ENCODE measurements at places on chromosomes 3 and 15. TPM values are rescaled to one million over a fixed set of nuclear protein-coding genes. Genes with fewer than 3 reads are reported as not detected.

DNA sequence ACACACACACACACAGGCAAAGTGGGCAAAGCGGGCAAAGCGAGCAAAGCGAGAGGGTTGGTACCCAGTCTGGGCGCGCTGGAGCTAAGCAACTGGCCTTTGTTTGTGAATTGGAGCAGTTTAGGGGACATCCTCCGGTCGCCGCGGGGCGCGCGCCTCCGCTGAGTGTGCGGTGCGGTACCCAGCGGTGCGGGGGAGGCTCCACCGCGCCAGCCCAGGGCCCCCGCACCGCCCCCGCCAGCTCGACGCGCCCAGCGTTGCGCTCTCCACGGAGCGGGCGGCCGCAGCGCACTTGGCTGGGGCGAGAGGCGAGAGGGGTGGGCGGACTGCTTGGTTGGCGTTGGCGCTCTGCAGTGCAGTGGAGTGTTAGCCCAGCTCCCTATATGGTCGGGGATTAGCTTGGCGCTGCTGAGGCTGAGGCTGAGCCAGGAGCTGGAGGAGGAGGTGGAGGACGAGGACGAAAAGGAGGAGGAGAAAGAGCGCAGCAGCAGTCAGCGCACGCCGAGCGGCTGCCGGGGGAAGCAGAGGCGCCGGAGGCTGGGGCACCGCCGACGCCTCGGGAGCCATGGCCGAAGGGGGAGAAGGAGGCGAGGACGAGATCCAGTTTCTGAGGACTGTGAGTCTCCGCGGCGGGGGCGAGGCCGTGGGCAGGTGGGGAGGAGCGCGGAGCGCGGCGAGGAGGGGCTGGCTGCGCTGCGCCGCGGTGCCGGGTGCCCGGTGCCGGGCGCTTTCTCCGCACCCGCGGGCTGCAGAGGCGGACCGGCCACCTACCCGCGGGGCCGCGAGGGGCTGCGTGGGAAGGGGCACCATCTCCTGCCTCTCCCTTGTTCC, at the start of gene RYR3:
Gene RYR3, plus strand, starts transcription at position 487 of the 831 bp plus-strand sequence. Its CDS starts 79 bp downstream, at position 566.
- peak; percentile 43 for DNase-seq

GRCh38 chr15:33559207-33559890, 248.6 kb downstream of the RYR3 start:
- DNase-seq: no peak

DNA sequence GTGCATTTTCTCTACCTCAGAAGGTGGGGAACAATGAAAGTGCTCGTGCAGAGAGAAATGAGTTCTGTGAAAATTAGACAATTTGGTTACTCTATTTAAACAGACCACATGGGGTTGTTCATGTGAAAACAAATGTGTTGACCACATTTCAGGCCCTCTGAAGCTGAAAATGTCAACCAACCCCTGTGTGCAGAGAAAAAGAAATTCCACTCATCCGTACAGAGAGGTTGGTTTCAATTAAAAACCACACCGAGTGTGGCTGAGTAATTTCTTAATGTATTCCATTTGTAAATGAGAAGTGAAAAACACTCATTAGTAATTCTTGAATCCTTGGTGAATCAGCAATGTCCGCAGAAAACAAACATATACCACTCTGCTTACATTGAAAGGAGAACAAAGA, 46.9 kb upstream of the SLC7A14 start:
- no peak for DNase-seq

DNA sequence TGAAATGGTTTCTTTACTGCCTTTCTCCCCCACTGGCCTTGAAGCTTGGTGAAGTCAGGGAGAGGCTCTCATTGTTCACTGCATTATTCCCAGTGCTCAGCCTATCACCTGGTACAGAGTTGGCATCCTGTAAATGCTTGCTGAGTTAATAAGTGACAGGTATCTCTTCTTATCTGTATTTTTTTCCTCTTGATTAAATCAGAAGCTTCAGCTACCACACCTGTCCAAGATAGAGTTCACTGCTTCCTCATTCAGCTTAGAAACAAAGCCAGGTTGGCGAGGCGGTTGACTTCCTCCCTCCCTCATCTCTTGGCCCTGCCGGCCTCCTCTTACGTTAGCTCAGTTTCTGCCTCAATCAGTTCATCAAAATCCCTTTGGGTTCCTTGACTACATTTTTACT, 142.8 kb downstream of the LIPC start:
- no peak for DNase-seq

GRCh38 chr3:40042752-40043443, 233.5 kb downstream of the MYRIP start:
- DNase-seq: no peak

DNA sequence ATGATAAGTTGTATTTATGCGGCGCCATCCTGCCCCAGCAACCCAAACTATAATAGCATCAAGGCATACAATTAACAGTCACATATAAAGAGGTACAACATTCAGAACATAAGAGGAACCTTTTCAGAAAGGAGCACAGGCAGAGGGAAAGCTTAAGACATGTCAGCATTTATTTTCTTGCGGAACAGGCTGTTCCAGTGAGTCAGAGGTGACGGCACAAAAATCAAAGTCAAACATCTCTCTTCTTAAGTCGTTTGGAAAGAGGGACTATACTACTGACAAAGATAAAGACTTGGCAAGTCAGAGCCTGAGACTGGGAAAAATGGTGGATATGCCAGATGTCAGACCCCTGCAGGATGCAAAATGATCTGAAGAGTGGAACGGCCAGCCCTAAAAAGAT, 128.4 kb downstream of the CTNNB1 start:
- no peak for DNase-seq

- no peak for DNase-seq
Observed at GRCh38 chr3:53240989-53241972, 14.5 kb downstream of the TKT start.

GRCh38 chr3:124951511-124952281, 17.1 kb upstream of the MUC13 start:
- DNase-seq: no peak

DNA sequence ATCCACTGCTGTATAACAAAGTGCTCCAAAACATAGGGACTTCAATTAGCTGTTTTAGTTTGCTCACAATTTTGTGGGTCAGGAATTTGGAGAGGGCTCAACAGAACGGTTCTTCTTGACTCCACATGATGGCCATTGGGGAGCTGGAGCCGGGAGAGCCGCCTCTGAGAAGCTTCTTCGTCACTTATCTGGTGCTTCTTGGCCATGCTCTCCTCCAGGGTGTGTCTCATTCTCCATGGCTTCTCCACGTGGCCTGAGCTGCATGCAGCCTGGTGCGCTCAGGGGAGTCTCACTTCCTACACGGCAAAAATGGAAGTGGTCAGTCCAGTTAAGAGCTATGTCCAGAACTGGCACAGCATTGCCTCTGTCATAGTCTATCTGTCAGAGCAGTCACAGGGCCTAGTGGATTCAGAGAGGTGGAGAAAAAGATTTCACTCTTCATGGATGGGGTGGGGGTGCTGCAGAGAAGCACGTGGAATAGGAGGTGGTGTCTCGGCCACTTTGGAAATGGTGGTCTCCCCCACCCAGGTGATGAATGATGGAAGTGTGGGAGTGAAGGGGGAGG, 26.3 kb upstream of the PRR23E start:
- DNase-seq: no peak

DNA sequence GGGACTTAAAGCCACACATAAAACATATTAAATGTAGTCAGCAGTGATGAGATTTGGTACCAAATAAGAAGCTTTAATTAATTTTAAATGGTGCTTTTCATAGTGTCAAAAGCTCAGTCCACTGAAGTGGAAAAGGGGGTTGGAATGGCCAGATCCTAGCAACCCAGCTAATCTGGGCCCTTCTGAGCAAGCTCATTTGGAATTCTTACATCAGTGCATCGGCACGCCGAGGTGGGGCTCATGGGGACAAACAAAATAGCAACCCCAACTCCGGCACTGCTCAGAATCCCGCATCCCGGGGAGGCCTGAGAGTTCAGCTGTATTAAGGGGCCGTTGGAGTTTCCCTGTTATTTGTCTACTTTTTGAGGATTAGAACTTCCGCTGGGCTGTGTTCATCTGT, 526.4 kb downstream of the SOX2 start:
- DNase-seq: no peak

- no peak for DNase-seq
Observed at GRCh38 chr3:169327546-169328356, 335.8 kb downstream of the MECOM start.

GRCh38 chr3:141429371-141430035, 57.3 kb upstream of the RASA2 start:
- DNase-seq: no peak

DNA sequence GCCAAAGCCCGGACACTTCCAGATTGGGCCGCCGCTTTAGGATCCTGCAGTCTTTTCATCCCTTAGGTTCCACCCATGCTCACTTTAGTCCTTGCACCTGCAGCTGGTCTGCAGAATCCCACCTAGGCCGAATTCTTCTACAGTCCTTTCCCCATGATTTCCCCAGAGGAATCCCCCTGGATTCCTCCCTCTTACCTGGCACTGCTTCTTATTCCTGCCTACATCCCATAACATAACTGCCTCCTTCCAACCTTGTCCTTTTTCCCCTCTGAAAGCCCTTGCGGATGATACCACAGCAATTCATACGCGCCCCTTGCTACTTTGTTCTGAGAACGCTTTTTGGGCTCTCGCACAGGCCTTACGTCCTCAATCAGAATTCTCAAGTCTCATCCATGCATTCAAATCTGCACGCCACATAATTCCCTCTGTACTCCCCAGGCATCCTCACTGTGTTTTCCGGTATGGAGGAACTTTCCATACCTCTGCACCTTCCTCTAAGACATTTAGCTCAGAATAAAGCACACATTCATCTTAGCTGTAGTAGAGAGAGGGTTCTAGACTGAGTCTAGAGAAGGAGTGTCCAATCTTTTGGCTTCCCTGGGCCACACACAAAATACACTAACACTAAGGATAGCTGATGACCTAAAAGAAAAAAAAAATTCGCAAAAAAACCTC, 619 bp downstream of the EIF2AK4 start:
- DNase-seq: peak; percentile 31

GRCh38 chr3:11435440-11436165, 163.4 kb downstream of the ATG7 start:
- DNase-seq: no peak

DNA sequence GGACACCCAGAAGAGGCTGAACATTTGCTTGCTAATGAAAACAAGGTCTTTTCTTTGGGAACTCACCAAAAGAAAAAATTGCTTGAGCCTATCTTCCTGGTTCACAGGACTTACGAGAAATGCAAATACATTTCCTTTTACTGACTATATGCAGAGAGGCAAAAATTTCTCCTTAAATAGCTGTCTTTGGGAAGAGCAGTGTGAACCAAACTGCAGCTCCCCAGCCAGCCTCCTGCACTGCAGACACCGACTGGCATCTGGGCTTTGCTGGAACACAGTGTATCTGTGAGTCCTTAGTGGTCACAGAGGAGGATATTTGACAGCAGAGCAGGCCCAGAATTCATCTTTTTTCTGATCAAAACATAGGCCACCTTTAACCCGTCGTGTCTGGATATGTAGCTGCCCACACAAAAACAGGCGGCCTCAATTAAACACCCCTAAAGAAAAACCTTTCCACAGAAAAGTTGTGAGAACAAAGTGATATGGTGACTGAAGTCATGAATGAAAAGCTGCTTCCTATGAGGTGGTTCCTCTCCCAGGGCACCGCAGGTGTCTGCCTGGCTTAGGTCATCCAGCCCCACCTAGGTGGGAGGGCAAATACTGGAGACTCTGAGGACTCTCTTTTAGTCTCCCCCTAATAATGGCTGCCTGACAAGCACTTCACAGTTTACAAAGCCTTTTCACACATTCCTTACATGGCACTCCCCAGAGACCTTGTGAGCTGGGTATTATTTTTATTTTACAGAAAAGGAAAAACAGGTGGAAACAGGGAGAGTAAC, 46.1 kb upstream of the TMEM158 start:
- DNase-seq: no peak

GRCh38 chr3:106337116-106337515, 468.3 kb upstream of the CBLB start:
- no peak for DNase-seq

GRCh38 chr3:192843723-192844485, 73.8 kb downstream of the MB21D2 start:
- DNase-seq: no peak

DNA sequence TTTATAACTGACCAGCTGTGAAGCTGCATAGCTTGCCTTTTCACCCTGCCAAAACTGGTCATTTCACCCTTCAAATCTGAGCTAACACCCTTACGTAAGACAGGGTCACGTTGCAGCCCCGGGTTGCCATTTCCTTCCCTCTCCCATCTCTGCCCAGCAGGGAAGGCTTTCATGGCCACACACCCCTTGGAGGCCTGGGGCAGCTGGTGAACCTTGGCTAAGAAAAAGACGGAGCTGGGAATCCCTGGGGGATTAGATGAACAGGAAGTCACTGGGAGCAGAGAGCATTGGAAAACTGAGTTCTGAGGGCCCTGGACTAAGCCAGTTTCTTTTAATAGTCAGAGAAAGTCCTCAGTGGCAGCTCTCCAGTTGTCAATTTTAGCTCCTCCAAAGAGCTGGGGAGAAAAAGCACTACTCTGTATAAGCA, 67.8 kb downstream of the TTC23 start:
- peak; percentile 50 for DNase-seq

DNA sequence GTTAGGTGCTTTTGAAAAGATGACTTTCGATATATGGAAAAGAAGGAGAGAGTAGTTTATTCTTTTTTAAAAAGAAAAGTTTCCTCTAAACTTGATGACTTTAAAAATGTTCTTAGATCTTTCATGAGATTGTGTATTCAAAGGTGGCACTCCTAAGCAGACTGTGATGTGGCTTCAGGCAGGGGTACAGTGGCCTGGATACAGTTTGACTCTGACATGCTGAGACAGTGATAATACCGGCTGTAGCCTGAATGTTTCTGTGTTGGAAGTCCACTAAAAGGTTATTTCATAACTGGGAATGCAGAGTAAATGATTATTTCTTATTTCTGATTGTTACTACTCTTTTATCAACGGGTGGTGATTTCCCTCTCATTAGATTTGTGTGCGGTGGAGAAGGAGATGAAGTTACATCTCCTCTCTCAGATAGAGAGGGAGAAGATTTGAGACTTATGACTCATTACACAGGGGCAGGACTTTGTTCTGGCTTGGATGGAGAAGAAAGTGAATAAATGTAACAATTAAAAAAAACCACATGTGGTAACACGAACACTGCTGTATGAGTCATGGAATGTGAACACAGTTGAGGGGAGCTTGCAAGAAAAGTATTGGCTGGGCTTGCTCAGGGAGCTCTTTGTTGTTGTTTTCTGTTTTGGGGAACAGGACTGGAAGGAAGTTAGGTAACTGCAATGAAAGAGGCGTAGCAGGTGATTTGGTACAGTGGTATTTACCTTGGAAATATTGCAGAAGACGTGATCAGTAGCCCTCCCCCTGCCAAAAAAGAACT, 21.6 kb downstream of the SPTSSB start:
- peak; percentile 71 for DNase-seq

The ADAMTSL3 gene
- total RNA-seq: 0.95 TPM

The CCDC33 gene
- not detected for total RNA-seq

The MAGI1 gene
- total RNA-seq: 36.1 TPM

The KAT2B gene
- total RNA-seq: 4.6 TPM

The GPR160 gene
- 11.2 TPM for total RNA-seq

The DAPK2 gene
- total RNA-seq: 19.2 TPM

The EDEM1 gene
- total RNA-seq: 31.4 TPM

The ZNF445 gene
- total RNA-seq: 18.6 TPM

The CRABP1 gene
- 57.1 TPM for total RNA-seq

The CCDC50 gene
- total RNA-seq: 77.2 TPM

The CCDC191 gene
- total RNA-seq: 1.1 TPM

The RHOV gene
- total RNA-seq: 1.6 TPM

The KY gene
- total RNA-seq: not detected

Measured in A673 (cell line).